ENCODE measurements at places on chromosomes 2 and 18. TPM values are rescaled to one million over a fixed set of nuclear protein-coding genes. Genes with fewer than 3 reads are reported as not detected.

The DOK6 gene
- total RNA-seq: not detected

The CCDC68 gene
- total RNA-seq: not detected

The TXNDC2 gene
- not detected for total RNA-seq

The CHRND gene
- not detected for total RNA-seq

The FZD7 gene
- 90.7 TPM for total RNA-seq

The PLGLB2 gene
- not detected for total RNA-seq

The GKN1 gene
- not detected for total RNA-seq

The TMEM169 gene
- total RNA-seq: 0.84 TPM

The BUB1 gene
- total RNA-seq: 52.8 TPM

The PLEKHH2 gene
- 4.5 TPM for total RNA-seq

Data from SJSA1 (cell line).